ENCODE measurements at places on chromosomes 2 and 18.
A peak's percentile ranks its signal among the peaks of the same experiment; 100 is the strongest.

DNA sequence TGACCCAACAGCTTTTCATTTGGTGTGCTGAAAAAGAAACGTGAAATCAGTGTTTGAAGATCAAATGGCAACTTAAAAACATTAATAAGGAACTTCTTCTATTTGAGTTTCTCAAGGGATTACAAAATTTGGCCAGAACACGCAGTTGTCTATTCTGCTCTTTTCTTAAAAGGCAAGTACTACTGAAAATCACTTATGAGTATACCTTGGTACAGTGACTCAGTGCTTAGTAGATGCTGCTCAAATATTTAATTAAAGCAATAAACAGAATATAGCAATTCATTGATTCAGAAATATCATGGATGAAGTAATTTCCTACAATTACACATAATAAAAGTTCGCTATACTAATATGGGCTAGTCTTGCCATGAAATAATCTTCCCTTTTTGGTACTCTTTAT is 38.2 kb upstream of the MCM6 start:
- DNase-seq: peak; percentile 18

DNA sequence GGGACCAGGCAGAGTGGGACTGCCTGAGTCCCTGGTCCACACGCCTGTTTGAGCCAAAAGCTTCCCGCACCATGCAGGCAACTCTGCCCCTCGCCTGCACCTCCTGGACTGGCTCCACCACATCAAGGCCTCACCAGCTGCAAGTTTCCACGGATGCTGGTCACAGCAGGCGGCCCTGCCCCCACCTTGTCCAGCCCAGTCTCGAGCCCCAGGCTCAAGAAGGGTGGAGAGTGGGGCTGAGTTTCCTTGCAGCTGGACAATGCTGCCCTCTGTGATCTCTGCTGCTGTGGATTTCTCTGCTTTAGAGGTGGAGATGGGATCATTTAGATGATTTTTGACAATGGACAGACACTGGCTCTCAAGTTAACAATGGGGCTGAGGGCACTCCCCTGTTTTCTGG is 74.9 kb downstream of the MTCL1 start:
- DNase-seq: no peak

- DNase-seq: no peak
These were observed 81.5 kb upstream of the MAP3K20 start for GRCh38 chr2:172993931-172994717.

DNA sequence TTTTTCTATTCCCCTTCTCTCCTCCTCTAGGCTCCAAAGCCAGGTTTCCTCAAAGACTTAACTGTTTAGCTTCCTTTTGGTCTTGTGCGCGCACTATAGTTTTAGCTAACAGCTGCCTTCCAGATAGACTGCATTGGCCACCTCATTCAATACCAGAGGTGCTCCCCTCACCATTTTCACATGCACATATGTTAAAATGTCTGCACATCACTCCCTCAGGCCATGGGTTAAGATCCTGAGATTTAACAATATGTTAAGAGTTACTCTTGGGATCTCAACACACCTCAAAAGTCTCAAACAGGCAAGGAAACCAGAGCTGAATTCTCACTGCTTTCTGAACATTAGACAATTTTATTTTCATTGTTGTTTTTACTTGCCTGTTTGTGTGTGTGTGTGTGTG is 80.8 kb upstream of the MAP3K20 start:
- DNase-seq: no peak

GRCh38 chr2:241443486-241444223 is 64.7 kb downstream of the STK25 start:
- DNase-seq: peak; percentile 93

DNA sequence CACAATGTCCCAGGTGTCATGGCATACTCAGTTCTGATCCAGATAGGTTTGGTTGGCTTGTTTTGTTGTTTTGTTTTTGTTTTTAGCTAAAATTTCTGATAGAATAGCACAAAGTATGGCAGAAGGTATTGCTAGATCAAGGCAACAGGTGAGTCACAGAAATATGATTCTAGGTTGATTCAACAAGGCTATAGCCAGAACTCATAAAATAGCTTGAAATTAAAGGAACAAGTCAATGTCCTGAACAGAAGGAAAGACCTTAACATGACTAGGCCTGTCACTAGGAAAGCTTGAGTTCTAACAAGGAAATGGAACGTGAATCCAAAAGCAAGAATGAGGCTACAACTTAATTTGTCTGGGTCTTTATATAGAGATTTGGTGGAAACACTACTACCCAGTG is 157.1 kb downstream of the GALNT3 start:
- DNase-seq: no peak
